Stimulated activated CD4-positive, alpha-beta T cell treated with anti-CD3 and anti-CD28 coated beads, Interleukin-1b, Interleukin-23, amount 100 ng/mL, for 24 hours (primary cell): ENCODE measurements at places on chromosomes 11 and 22.

GRCh38 chr11:58286249-58286648 is 18.2 kb upstream of the OR10W1 start:
- no peak for DNase-seq

DNA sequence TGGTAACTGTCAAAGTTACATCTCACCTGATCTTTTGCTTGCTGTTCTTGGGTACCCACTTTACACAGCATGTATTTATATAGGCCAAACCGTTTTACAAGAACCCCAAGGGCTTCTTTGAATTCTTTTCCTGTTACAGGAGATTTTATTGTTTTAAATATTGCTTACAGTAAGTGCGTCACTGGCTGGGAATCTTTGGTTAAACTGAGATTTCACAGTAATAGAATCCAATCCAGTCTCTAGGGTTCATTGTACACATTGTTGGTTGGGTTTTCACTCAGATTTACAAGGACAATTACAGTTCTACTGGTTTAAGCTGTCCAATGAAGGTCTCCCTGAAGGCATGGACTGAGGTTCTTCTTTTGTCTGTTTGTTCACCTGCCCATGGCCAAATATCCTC is 171.7 kb downstream of the INSC start:
- DNase-seq: no peak

DNA sequence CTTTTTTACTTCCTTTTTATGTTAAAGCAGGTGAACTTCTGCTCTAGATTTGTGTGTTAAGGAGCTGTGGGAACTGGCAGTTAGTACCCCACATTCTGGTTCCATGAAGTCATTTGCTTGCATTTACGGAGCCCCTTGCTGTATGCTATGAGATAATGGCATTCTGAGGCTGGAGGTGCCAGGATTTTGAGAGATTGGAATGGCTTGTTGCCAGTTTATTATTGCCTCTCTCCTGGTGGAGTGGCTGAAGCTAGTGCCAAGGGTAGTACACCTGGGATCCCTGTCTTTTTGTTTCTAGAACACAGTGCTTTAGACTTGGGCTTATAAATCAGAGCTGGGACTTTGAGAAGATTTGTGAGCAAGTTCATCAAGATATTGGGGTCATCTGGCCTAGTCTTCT is 73.8 kb downstream of the STIM1 start:
- no peak for DNase-seq

DNA sequence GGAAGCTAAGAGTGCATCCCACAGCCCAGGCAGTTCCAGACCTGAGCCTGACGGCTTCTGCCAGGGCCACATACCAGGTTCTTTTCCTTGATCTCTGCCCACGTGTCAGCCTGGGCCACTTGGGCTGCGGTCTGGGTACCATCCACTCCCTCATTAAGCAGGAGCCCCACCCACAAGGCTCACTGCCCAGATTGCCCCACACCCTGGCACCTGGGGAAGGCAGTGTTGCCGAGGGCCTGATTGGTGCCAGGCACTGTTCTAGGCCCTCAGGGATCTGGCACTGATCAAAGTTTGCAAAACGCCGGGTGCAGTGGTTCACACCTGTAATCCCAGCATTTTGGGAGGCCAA is 15.4 kb downstream of the GGA1 start:
- no peak for DNase-seq

DNA sequence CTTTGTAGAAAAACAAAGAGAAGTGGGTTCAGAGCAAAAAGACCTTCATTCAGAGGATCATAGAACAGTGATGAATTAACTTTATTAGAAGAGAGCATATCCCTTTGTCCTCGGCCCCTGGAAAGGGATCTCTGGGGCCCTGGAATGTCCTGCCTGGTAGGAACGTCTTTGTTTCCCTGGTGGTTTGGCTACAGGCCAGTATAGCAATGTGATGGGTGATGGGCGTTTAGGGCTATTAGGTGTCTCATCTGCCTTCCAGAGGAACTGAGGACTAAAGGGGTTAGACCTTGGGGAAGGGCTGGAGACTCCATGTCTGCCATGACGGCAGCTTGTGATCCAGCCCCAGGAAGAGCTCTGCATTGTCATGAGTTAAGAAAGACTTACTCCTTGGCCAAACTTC is 9.1 kb downstream of the APOL4 start:
- DNase-seq: no peak
